ENCODE measurements at places on chromosomes 4 and X.

GRCh38 chrX:140432346-140433175 is 72.3 kb downstream of the SOX3 start:
- peak; percentile 11 for DNase-seq

DNA sequence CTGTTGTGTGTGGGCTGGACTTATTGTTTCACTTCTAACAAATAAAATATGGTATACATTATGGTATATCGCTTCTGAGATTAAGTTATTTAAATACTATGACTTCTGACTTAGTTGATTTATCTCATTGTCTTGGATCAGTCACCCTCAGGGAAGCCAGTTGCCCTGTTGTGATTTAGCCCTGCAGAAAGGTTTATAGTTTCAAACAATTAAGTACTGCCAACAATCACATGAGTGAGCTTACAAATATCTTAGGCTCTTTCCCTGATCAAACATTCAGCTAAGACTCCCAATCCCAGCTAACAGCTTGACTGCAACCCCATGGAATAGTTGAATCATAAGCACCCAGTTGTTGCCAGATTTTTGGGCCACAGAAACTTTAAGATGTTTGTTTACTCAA is 85.4 kb downstream of the MAGEC1 start:
- no peak for DNase-seq

DNA sequence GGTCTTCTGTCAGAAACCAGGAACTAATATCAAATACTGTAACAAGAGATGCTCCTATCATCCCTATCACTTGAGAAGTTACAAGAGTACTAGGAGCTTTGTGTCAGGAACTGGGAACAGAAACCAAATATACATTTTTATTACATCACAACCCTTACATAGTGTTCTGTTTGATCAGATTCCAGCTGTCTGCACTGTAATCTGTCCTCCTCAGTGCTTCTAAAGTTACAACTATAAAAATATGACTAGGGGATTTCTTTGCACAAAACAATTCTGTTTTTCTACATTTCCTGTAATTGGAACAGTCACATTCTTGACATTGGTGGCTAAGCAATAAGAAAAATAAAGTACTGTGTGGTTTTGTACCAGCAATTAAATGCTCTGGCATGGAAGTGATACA is 686.0 kb downstream of the PDHA2 start:
- DNase-seq: peak; percentile 1

- DNase-seq: no peak
These were observed 9.7 kb upstream of the ADRA2C start for GRCh38 chr4:3756343-3757059.
